ENCODE measurements at places on chromosomes 3 and 15.

GRCh38 chr15:29792426-29793159, 29.7 kb downstream of the TJP1 start:
- no peak for DNase-seq

GRCh38 chr3:150528354-150528797, 17.9 kb downstream of the SERP1 start:
- no peak for DNase-seq

- no peak for DNase-seq
Measured at GRCh38 chr3:21920421-21920861, 169.4 kb upstream of the ZNF385D start.

- DNase-seq: no peak
Measured at GRCh38 chr3:195405651-195406050, 37.2 kb downstream of the ACAP2 start.

GRCh38 chr3:111517801-111518200, 24.2 kb upstream of the CD96 start:
- DNase-seq: no peak

- no peak for DNase-seq
Measured at GRCh38 chr15:60421544-60421943, 23.8 kb upstream of the ANXA2 start.

GRCh38 chr3:190902292-190902691, 39.8 kb upstream of the GMNC start:
- DNase-seq: no peak

DNA sequence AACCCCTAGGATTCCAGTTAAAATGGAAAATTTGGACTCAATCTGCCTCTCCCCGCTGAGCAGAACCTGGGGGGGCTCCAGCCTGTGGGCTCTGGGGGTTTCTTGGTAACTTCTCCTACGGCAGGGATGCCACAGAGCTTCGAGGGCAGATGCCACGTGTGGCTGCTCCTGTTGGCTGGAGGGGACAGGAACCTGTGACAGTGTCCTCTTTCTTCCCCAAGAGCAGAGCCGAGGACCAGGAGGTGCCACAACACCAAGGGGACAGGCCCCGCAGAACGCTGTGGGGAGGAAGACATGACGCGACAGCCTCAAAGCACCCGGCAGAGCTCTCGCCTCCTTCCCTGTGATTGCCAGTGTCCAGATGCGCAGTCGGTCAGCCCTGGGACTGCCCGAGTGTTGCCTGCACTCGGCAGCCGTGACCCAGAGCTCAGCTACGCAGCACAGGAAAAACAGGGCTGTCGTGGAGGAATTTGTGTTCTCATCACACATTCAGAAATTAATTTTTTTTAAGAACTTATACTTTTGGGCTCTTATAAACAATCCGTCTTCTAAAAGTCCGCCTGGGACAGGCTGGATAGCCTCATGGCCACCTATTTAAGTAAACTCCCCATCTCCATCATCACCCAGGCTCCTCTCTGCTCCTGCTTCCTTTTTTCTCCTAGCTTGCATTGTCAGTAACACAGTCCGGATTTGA, 131.9 kb upstream of the MEF2A start:
- DNase-seq: no peak

DNA sequence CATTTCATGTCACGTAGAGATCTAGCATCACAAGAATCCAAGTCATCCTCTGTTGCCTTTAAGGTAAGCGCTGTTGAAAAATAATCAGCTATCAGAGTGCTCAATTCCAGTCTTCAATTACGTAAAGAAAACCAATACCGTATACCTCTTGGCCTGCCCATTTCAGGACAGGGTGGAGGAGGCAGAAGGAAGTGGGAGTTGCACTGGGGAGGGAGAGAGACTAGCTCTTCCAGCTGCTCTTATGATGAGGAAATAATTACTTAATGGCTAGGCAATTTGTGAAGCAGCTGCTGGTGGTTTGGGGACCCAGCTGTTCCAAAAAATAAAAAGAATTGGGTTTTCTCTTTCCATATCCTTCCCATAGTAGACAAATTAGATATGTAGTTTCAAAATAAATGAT, 365.8 kb upstream of the MCTP2 start:
- no peak for DNase-seq

GRCh38 chr15:65901336-65901735, 32.0 kb downstream of the RAB11A start:
- no peak for DNase-seq

DNA sequence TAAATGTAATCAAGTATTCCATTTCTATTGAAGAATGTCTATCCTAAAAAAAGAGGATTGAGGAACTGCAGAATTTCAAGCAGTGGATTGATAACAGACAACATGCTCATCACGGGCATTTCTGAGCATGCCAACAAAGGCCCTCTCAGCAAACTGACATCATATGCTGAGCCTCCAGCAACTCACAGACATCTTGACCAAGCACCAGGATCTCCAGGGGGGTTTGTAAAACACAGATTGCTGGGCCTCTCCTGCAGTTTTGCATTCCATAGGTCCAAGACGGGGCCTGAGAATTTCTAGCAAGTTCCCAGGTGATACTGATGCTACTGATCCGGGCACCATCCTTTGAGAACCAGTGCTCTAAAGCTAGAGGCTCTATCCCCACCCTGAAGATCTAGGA, 85.0 kb downstream of the FOXP1 start:
- no peak for DNase-seq

Measured in activated B cell treated with CpG ODN at 0.5 μM for 24 hours (primary cell).